ENCODE measurements at places on chromosomes 2 and 18.

DNA sequence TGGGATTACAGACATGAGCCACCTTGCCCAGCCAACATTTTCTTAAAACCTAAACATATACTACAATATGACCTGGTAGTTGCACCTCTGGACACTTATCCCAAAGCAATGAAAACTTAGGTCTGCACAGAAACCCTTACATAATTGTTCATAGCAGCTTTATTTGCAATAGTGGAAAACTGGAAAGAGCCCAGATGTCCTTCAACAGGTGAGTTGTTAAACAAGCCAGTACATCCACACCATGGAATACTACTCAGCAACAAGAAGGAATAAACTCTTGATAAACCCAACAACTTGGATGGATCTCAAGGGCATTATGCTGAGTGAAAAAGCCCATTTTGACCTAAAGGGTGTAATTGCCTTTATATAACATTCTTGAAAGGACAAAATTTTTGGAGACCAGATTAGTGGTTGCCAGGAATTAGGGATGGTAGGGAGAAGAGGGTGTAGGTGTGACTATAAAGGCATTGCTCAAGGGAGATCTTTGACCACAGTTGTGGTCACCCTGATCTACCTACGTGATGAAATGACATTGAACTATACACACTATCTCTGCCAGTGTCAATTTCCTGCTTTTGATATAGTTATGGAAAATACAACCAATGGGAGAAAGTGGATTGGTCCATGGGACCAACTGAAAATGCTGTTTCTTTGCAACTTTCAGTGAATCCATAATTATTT, 11.9 kb upstream of the AMMECR1L start:
- DNase-seq = no peak

GRCh38 chr2:278927-279320, 9.0 kb downstream of the ALKAL2 start:
- DNase-seq = no peak

DNA sequence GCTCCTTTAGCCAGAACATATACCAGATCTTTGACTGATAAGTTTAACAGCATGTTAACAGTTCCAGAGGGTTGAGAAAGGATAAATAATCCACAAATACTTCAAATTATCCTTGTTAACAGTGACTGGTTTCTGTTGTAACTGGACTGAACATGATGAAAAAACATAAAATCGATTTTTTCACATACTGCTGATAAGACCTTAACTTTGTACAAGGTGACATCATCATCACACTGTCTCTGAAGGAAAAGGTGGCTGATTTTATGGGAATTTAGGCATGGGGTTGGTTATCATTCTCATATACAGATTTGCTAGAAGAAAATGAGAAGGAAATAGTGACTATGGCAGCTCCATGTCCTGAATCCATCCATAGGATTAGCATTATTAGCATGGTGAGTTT, 36.1 kb downstream of the OTX1 start:
- DNase-seq = no peak

DNA sequence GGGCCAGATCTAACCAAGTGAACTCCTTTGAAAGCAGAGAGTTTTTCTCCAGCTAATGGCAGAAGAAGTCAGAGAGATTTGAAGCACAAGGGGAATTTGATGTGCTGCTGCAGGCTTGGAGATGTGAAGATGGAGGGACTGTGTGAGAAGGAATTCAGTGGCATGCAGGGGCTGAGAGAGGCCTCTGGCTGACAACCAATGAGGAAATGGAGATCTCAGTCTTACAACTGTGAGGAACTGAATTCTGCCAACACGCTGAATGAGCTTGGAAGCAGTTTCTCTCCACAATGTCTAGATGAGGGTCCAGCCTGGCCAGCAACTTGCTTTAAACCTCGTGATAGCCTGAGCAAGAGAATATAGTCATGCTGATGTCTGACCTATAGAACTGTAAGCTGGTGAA, 224.1 kb upstream of the DPP10 start:
- DNase-seq = no peak

- DNase-seq = no peak
These were observed 80.0 kb downstream of the MAP4K3 start for GRCh38 chr2:39356922-39357639.

GRCh38 chr2:178152542-178152941, 40.3 kb downstream of the RBM45 start:
- DNase-seq = no peak
